ENCODE measurements at places on chromosomes 7 and 10.

DNA sequence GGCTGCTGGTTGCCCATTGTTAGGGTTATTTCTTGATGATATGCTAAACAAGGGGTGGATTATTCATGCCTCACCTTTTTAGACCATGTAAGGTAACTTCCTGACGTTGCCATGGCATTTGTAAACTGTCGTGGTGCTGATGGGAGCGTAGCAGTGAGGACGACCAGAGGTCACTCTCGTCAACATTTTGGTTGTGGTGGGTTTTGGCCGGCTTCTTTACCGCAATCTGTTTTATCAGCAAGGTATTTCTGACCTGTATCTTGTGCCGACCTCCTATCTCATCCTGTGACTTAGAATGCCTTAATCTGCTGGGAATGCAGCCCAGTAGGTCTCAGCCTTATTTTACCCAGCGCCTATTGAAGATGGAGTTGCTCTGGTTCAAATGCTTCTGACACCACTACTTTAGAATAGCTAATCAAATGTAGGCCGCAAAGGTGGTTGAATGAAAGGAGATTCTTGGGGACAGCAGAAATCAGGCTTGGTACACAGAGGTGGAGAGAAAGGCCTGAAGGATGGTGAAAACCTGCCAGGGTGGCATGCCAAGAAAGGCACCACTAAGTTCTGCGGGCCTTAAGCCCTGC, 17.9 kb upstream of the SMO start:
- DNase-seq, result no peak

DNA sequence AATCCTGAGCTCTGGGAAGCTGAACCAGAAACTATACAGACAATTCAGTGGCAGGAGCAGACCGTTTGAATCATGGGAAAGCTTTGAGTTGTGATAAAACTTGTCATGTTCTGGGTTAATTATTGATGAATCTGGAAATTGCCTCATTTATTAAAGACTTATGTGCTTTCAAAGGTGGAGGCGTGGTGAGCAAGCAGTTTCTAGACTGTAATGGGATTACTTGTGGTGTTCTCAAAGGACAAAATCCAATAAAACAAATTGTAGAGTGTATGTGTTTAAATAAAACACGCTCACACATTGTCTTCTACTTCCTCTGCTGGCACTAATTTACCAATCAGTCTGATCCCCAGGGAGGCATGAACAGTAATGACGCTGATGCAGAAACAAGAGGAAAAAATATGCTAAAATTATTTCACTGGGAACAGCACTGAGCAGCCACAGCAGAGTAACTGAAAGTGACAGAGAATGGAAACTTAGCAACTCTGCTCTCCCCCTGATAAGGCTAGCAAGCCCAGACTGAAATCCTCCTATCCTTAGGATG, 25.1 kb downstream of the PARD3 start:
- DNase-seq, result no peak

GRCh38 chr10:5512331-5512730, 12.4 kb upstream of the CALML3 start:
- DNase-seq, result no peak

DNA sequence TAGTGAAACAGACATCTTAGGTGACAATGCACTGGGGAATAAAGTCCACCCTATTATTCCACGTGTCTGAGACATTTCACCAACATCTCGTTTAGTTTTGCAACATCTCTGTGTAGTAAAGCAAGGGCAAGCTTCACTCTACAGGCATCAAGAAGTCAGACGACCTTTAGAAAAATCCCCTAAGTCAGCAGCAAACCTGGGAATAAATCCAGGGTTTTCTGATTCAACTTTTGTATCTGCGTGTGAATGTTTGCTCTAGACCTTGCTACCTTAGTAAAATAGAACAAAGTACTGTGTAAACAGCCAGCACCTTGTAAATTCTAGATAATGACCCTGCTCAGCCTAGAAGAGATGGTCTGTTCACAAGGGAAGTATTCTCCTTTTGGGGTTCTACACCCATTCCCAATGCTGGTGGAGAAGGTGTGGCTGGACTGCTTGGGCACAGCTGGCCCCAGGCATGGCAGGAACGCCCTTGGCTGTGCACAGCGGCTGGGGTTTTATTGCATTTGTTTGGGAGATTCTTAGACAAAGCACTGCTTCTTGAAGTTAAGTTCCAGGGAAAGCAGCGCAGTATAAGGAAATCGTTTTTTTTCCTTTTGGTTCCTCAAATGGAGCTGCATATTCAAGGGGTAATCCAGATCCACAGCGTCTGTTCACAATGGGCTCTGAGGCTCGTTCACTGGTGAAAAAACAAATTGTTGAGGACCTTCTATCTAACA, 38.3 kb upstream of the GALNTL5 start:
- DNase-seq, result no peak

- no peak for DNase-seq
These were observed 14.8 kb downstream of the ZSCAN25 start for GRCh38 chr7:99631295-99632109.

GRCh38 chr10:122206471-122207065, 64.5 kb upstream of the BTBD16 start:
- no peak for DNase-seq

- DNase-seq, result no peak
These were observed 71.6 kb upstream of the ANKRD1 start for GRCh38 chr10:90992462-90992861.

DNA sequence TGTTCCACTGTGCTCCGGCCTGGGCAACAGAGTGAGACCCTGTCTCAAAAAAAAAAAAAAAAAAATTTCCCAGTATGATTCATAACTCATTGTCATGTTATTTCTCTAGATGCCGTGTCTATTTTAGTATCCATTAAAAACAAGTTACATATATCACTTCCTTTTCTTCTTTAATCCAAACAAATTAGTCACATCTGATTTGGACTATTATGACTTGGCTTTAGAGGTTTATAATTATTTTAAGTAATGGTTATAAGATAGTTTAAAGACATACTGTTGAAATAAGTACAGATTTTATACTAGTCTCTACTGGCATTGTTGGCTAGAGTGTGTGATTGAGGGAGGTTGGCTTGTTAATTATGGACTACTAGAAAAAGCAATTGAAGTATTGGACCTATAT, 53.3 kb downstream of the ZMYND11 start:
- DNase-seq, result no peak

DNA sequence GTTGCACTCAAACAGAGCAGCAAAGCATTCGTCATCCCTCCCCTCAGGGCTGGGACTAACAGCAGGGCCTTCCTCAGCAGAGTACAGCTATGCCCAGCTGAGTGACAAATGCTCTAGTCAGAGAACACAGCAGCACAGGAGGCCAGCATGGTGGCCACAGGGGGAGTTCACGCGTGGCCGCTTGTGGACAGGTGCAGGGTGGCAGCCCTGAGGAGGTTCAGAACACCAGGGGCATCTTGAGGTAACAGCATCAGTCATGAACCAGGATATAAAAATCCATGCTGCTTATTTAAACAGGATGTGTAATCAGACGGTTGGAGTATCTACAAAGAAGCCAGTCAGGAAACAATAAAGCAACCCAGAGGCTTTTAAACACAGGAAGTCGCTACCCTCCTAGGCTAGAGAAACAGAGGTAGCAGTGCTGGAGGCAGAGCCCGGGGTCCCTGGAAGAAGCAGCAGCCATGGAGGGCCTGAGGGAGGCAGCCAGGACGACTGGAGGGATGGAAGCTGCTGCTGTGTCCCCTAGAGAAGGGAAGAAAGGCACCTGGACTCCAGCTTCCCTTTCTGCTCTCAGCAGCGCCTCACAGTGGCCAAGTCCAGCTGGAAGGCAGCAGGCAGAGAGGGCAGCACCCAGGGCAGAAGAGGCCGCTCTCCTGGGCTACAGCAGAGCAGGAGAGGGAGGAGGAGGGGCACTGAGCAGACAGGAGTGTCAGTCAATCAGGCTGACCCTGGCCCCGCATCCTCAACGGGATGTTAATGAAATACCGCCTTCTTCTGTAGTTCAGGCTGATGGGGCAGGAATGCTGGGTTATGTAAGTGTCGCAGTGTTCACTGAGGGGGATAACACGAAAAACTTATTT, 70.8 kb upstream of the UCN3 start:
- no peak for DNase-seq

DNA sequence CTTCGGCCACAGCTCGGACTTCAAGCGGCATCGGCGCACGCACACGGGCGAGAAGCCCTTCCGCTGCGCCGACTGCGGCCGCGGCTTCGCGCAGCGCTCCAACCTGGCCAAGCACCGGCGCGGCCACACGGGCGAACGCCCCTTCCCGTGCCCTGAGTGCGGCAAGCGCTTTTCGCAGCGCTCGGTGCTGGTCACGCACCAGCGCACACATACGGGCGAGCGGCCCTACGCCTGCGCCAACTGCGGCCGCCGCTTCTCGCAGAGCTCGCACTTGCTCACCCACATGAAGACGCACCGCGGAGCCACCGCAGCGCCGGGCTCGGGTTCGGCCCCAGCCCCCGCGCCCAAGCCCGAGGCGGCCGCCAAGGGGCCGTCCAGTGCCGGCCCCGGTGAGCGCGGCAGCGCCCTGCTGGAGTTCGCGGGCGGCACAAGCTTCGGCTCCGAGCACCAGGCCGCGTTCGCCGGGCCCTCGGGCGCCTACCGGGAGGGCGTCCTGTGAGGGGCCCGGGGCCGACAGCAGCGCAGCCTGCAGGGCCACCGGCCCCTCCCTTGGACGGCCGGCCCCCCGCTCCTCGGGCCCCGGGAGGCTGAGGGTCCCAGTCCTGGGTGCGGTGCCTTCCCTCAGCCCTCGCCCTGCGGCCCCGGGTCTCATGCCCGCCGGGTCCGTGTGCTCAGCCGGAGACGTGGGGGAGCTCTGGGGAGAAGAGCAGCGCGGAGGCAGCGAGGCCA, 17.2 kb downstream of the ZNF316 start:
- DNase-seq, result no peak

GRCh38 chr10:81724431-81724830, 150.6 kb upstream of the NRG3 start:
- DNase-seq, result no peak

GRCh38 chr7:131329176-131329570, 1.5 kb downstream of the MKLN1 start:
- no peak for DNase-seq

DNA sequence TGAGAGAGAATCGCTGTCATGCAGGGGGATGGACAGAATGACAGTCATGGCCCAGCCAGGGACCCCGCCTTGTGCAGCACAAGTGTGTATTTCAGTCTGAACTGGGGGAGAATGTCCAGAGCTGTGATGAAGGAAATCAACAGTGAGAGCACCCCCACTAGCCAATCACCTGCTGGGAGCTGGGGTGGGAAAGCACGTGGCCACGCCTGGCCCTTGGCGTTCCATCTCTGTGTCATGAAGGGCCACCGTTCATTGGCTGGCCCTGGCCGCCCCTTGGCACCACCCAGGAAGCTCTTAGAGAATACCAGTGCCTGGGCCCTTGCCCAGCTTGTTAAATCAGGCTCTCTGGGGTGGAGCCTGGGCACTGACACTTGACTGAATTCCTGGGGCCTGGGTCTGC, 22.8 kb downstream of the GRID1 start:
- no peak for DNase-seq

DNA sequence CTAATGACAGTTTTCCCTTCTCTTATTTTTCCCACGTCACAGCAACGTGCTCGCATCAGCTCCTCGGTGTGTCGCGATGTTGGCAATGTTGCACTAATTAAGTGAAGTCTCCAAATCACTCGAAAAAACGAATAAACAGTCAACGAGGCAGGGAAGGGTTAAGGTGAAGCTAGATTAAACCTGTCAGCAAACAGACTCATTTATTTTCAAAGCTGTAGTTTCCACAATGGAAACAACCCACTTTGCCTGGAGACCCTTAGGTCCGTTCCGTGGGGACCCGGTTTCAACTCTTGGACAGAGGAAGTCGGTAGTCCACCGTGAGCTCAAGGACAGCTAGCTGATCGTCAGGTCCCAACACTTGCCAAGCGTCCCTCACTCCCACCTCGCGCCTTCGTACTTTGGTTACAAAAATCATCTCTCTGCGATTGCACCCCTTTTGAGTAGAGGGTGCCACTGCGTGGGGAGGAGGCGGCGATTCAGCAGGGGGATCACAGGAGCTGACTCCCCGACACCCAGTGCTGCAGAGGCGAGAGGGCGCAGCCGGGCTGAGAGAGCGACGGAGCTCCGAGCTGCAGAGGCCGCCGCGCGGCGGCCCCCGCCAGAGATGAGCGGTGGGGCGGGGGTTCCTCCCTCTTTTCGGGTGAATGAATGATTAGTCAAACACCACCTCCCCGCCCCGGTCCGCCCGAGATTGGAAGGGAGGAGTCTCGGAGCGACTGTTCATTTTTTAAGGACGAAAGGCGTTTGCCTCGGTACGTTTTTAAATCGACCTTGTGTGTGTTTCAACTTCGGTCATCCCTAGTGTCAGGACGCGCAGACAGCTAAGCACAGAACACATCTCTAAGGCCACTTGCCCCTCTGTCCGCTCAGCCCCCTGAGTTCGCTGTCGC, 1.3 kb upstream of the BMPER start:
- no peak for DNase-seq

Measured in cortex of kidney (tissue), 1 donor.